ENCODE measurements at places on chromosomes 5 and 9.

DNA sequence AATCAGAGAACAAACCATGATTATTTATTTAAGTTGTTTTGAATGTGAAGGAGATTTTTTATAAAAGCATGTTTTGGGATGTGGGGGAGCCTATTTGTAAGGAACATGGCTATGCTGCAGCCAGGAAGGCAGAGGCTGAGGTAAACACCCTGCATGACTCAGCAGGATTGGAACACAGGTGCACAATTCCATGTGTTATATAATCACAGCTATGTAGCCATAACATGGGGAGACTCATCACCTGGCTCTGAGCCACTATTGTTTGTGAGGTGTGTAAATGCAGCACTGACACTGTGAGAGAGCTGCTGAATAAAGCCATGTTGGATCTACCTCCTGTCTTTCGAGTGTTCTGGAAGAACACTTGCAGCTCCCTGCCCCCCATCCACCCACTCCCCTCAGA lies 1009.8 kb downstream of the DNAH5 start:
- DNase-seq: no peak

- DNase-seq: no peak
Observed at GRCh38 chr5:148826053-148826738, at the start of gene ADRB2. ADRB2 (plus strand) TSS chr5:148826611; CDS start chr5:148826832, 221 bp downstream.

- DNase-seq: no peak
Observed at GRCh38 chr9:101848485-101848919, 110.1 kb upstream of the GRIN3A start.

GRCh38 chr9:133348718-133349573 lies 928 bp downstream of the RPL7A start:
- DNase-seq: no peak

DNA sequence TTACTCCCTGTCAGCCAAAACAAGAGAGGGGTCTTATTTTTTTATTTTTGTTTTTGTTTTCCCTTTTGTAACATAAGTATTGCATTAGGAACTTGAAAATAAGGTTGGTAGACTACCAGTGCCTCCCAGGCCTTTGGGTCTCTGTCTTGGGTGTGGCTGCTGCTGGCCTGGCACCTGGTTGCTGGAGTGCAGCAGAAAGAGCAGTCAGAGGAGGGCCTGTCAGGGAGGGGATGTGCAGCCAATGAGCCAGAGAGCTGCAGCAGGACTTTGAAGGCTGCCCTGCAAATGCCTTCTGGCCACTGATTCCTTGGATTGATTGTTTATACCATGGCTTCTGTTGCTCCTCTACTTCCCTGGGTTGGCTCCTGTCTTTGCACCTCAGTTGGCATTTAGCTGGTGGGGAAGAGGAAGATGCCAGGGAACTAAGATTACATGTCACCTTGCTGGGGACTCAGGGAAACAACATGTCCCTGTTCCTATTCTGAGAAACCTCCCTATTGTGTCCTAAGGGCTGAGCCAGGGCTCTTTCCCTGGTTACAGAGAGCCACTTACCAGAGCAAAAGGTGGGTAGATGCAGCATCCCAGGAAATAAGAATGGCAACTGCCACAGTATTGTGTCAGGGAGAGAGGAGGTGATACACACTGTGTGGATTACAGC lies 66.6 kb downstream of the ANGPTL2 start:
- no peak for DNase-seq

- no peak for DNase-seq
Observed at GRCh38 chr9:114522847-114523246, 17.6 kb upstream of the WHRN start.

DNA sequence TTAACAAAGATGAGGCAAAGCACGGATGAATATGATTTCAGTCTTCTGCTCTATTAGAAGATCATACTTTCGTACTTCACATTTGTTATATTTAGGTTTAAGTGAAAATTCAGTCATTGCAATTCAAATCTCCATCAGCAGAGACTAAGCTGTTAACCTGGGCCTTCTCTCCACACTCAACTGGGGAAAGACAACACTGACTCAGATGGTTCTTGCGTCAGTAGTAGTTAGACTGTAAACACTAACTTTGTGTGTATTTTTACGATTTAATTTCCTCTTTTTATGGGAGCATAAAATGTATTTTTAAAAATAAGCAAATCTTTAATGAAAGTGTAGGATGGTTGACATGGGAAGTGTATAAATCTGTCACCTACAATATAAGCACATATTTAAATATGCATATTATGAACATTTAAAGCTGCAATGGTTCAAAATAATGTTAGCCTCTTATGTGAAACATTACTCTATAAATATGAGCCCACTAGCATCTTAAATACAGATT lies 42.7 kb upstream of the ZNF608 start:
- DNase-seq: no peak

DNA sequence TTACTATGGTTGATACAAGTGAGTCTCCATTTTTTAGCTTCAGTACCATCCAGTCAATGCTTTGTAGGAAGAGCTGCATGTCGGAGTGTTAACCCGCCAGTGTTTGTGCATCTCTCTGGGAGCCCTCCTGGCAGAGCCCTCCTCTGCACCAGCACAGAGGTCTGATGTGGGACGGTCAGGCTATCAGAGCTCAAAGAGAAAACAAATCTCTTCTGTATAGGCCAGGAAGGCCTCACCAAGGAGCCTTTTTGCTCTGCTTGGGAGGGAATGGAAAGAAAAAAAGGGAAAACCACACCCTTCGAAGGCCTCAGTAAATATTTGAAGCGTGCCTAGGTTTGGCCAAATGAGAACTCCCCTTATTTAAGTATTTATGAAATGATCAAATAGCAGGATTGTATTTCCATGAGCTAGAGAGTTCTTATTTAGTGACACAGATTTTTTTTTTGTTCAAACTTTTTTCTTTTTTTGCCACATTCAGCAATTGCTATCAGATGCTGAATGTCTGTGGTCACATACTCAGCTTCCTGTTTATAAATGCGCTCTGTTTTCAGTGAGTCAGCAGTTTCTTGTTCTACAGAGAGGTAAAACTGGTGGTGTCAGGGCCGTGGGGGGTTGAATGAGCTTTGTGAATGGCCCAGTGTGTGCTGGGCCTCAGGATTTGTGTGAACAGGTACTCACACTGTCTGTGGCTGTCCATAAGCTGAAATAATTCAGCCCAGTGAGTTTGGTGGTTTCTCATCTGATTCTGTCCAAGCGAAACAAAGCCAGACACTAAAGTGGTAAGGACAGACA lies 226.6 kb downstream of the SNX18 start:
- DNase-seq: no peak

- DNase-seq: no peak
Observed at GRCh38 chr9:21890696-21891095, 88.3 kb downstream of the MTAP start.

- DNase-seq: no peak
Observed at GRCh38 chr5:8471581-8471980, 602.6 kb downstream of the MTRR start.

Measured in D721Med (cell line).